NT2/D1 (cell line): ENCODE measurements at places on chromosomes 2 and 18.

DNA sequence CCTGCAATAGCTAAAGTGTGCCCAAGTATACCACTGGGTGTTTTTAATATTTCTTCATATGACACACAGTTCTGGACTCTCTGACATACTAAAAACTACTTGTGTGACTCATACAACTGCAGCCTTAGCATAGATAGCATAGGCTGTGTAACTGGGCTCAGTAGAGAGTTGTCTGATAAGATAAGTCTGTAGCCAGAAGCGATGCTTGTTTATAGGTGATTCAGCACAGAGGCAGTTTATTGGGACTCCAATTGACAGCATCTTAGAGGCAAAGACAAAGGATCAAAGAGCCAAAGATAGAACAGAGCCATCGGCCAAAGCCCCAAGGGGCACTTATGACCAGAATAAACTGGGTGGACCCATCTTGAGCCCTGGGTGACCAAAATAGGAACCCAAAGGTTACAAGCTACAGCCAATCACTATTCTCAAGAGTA, 42.3 kb downstream of the AAK1 start:
- no peak for DNase-seq

DNA sequence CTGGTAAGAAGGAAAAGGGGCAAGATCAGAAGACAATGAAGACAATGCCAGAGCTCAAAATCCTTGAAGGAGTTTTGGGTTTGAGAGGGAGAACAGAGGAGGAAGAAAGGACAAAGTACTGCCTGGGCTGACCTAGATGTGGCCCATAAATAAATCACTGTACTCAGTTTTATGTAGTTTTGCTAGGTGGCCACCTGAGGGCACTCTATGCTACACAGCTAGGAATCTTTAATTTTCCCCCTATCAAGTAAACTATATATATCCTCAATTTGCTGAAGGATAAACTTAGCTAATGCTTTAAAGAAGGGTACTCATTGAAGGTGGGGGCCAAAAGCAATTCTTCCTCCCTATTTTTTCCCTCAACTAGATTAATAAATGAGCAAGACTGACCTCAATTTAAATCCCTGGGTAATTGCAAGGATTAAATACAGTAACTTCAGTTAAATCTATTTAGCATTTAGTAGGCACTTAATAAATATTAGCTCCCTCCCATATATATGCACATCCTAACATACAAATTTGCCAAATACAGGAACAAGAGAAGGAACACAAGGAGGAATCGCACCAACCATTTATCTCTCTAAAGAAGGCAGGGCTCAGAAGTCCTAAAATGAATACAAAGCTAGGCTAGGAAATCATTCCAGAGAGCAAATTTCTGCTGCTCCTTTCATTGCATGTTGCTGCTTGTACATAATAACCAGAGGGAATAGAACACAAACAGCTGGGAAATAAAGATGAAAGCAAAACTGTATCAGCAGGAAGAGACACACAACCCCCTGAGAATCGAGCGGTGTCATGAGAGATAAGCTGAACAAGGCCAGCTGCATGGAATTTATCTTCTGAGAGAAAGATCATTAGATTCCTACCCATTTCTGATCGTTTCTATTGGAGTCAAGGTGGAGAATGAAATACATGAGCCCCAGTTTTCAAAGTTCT, 540.1 kb downstream of the NRXN1 start:
- peak; percentile 2 for DNase-seq

DNA sequence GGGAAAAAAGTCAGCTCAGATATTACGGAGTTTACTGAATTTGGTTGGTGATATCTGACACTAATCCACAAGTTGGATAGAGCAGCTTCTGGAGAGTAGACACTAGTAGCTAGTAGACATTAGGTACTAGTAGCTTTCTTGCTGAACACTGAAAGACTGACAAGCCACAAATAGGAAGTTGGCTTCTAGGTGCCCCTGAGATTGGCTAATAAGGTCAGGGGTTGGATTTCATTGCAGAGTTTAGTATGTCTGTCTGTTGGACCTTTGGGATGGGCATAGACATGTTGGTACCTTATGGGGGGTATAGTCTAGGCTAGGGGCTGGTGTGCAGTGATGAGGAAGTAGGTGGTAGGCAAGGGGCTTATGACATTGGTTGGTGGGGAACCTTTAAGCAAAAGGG, 164.9 kb upstream of the LRRTM1 start:
- DNase-seq = no peak

GRCh38 chr2:64838817-64839216, 150.4 kb upstream of the SLC1A4 start:
- DNase-seq = no peak

- no peak for DNase-seq
These were observed 7.2 kb upstream of the SPOPL start for GRCh38 chr2:138494265-138494966.

DNA sequence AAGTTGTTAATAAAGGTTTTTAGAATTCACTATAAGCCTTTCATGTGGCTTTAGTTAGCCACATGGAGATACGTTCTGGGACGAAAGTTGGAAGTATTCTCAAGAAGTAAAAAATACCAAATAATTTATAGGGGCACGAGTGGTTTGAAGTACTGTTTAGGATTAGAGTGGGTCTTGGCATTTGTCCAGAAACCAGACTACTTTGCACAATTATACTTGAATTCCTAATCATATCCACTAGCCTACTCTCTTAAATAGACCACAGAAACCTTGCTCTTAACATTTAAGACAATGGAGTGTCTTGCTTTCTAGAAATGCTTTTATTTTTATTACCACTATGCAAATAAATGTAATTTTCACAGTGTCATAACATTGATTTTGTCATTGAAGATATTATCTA, 44.6 kb downstream of the UBE2E3 start:
- DNase-seq = no peak
